ENCODE measurements at places on chromosomes 6 and 20. TPM values are rescaled to one million over a fixed set of nuclear protein-coding genes. Genes with fewer than 3 reads are reported as not detected.

LHFPL5 gene
- polyA plus RNA-seq: not detected

FAM209B gene
- 0.55 TPM for polyA plus RNA-seq

HTR1B gene
- polyA plus RNA-seq: 0.38 TPM

NRSN1 gene
- polyA plus RNA-seq: 1.1 TPM

HUS1B gene
- not detected for polyA plus RNA-seq

ULBP2 gene
- polyA plus RNA-seq: 0.88 TPM

Data from left kidney (tissue), 8 donors.